ENCODE measurements at places on chromosomes 6 and 20.

DNA sequence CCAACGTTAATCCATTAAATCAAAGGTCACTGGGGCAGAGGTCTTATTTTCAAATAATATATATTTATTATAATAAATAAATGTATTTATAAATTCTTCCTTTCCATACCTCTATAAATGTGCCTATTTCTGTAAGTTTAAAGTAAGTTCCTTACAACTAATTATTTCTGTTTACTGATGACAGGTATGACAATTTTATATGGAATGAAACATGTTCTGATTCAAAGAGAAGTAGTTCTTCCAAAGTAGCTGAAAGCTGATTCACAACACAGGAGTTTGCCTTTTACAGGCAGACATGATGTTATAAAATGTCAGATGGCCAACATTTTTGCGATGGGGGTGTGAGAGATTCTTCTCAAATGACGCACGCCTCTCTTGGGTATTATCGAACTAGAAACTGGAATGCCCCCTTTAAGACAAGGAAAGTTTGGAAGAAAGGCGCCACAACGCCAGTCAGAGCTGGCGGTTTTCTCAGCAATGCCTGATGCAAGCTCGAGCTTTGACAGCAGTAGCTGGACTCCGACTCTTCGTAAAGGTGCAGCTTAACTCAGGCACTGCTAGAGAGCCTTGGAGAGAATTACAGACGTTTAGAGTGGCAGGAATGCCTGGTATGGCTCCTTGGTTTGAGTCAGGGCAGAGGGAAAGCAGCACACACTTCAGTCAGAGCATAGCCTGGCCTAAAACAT is 92.1 kb downstream of the FOXC1 start:
- no peak for DNase-seq

GRCh38 chr6:87243812-87244211 is 78.6 kb upstream of the SMIM8 start:
- DNase-seq, result no peak

DNA sequence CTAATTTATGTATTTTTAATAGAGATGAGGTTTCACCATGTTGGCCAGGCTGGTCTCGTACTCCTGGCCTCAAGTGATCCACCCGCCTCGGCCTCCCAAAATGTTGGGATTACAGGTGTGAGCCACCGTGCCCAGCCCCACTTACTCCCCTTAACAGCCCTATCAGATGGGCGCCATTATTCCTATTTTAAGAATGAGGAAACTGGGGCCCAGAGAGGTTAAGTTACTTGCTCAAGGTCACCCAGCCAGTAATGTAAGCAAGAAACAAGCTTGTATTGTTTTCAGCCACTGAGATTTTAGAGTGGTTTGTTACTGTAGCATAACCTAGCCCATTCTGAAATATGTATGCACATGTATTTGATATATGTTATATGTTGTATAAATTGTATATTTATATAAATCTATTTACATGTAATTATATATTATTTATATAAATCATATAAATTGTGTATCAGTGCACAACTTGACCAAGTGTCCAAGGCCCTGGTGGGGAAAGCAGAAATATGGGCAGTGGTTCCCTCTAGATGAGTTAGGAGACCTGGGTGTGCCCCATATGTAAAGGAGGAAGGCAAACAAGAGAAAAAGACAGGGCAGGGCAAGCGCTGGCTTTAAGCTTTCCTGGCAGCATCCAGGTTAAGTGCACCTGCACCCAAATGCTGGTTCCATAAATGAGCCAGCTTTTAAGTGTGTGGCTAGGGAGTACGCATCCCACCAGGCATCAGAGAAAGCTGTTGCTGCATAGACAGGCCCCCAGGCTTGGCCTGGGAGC is 1.2 kb upstream of the GUCA1A start:
- no peak for DNase-seq

- no peak for DNase-seq
Measured at GRCh38 chr6:73870907-73871306, 174.9 kb downstream of the CD109 start.

All from SIG-M5 (cell line).